ENCODE measurements at places on chromosomes 6 and 20.

DNA sequence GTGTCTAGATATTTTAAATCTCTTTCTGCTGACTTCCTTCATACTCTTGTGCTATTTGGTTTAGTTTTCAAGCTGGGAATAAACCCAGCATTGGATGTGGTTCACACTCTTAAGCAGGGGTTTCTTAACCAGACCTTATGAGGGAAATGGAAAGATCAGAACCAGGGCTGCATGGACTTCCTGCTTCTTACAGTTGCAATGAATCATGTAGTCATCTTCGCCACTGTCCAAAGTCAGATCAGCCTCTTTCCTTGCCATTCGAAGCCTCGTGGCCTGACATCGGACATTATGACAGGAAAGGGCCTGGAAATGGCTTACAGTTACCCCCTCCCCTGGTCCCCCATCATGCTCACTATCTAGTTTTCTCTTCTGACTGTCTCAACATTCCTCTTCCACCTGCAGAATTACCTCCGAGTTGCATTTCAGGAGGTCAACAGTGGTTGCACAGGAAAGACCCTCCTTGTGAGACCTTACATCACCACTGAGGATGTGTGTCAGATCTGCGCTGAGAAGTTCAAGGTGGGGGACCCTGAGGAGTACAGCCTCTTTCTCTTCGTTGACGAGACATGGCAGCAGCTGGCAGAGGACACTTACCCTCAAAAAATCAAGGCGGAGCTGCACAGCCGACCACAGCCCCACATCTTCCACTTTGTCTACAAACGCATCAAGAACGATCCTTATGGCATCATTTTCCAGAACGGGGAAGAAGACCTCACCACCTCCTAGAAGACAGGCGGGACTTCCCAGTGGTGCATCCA, 16.8 kb upstream of the NAA20 start:
- no peak for DNase-seq

GRCh38 chr20:21613512-21613911, 92.0 kb upstream of the PAX1 start:
- DNase-seq, result no peak

GRCh38 chr20:21326700-21327099, 23.6 kb downstream of the XRN2 start:
- no peak for DNase-seq

DNA sequence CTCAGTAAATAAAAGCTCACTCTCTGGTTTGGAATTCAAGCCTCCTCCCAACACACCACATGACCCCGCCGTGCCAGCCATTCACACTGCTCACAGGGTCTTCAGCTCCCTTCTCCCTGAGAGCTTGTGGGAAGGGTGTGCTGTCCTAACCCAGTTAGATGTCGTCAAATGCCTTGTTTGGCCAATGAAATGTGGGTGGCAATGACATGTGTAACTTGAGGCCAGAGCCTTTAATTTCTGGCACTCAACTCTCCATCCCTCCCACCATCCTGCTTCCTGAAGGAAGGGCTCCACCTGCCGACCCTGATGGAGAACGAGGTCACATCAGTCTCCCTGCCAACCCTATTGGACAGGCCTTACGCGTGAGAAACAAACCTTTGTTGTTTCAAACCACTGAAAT, 224.5 kb upstream of the AGPAT4 start:
- no peak for DNase-seq

DNA sequence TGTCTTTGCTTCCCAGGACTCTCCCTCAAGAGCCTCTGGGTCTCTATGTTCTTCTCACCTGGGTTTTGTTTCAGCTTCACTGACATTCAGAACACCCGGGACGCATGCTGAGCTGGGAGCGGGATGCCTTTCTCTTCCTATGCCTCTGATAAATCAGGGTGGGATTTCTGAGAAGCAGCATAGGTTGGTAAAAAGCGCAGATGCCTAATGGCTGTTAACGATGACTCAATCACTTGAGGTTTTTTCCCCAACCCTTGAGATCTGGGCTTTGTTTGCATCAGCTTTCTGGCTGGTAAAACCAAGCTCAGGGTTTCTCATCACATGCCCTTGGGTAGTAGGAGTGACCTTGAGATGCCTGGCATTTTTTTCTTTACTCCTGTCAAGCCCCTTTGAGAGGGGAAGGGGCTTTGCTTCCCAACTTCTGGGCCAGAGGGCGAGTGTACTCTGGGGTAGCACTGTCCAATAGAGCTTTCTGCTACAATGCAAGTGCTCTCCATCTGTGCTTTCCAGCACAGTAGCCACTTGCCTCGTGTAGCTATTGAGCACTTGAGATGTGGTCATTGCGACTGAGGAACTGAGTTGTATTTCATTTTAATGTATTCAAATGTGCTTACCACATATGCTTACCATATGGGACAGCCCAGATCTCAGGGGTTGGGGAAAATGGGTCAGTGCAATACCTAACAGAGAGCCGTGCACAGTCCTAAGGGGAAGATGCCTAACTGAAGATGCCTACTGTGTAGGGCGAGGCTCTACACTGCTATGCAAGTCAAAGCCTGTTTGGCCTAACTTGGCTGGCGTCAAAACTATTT, 69.1 kb downstream of the PPP1R14C start:
- DNase-seq, result no peak

GRCh38 chr6:170102038-170102437, 188.8 kb downstream of the DLL1 start:
- peak; percentile 19 for DNase-seq

GRCh38 chr6:136897071-136897470, 25.0 kb upstream of the SLC35D3 start:
- no peak for DNase-seq

GRCh38 chr6:100617633-100618350, 153.1 kb upstream of the SIM1 start:
- no peak for DNase-seq

GRCh38 chr20:20546402-20546801, 166.0 kb downstream of the RALGAPA2 start:
- DNase-seq, result no peak

- DNase-seq, result no peak
Observed at GRCh38 chr6:7673063-7673536, 52.8 kb upstream of the BMP6 start.

- no peak for DNase-seq
Observed at GRCh38 chr6:107655245-107655644, 165.3 kb downstream of the SOBP start.

- DNase-seq, result no peak
Observed at GRCh38 chr6:37136821-37137200, 33.1 kb upstream of the PIM1 start.

DNA sequence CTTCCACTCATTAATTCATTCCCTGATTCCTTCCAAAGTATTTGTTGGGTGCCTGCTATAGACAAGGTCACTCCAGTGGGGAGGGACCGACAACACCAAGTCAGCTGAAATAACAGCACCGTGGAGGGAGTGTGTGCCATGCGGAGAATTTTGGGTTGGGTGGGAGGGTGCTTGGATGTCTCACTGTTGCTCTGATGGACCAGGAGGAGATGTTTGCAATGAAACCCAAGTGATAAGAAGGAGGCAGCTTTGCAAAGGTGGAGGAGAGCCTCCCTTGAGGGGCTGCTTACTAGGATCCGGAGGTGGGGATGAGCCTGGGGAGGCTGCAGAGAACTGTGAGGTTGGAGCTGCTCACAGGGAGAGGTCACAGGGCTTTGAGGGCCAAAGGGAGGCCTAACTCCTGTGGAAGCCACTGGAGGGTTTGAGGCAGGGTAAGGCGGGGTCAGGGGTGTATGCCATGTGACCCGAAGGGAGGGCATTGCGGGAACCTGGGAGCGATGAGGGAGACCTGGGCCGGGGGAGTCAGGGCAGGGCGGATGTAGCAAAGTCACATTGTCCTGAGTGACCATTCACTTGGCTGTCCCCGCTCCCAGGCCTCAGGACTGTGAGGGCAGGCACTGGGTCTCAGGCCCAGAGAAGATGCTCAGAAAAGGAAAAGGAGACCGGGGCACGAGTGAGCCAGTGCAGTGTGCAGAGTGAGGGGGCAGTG, 124.5 kb downstream of the PHACTR3 start:
- DNase-seq, result no peak

DNA sequence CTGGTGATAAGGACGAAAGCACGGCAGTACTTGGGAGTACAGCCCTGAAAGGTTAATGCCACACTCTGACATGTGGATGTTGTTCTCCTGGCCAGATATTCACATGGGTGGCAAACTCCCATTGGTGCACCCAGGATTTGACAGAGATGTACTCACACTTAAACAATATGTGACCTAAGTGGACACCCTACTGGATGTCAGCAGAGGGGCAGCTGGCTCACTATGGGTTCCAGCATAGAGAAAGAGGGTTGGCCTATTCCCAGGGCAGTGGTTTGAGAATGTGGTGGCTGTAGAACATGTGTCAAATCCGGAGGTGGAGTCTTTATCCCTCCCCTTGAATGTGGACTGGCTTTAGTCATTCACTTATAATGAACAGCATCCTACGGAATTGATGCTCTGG, 333.2 kb downstream of the DHX35 start:
- no peak for DNase-seq

DNA sequence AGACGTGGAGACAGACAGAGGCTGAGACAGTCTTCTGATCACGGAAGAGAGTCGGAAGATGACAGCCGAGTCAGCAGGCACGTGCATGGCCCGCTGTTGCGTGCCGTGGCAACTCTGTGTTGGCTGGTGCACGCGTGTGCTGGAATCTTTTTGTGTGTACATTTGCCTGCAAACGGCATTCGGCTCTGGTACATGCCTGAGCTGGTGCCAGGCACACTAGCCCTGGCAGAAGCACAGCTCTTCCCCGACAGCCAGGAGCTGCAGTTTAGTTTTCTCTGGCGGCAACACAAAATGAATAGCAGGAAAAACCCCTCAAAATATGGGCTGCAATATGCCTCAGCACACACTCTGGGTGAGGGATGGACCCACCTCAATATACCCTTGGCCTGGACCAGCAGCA, 769 bp upstream of the PDYN start:
- DNase-seq, result no peak

GRCh38 chr6:24861934-24862333, 63.2 kb upstream of the ARMH2 start:
- DNase-seq, result no peak

- DNase-seq, result no peak
Observed at GRCh38 chr6:169799474-169799926, 48.1 kb downstream of the ERMARD start.

DNA sequence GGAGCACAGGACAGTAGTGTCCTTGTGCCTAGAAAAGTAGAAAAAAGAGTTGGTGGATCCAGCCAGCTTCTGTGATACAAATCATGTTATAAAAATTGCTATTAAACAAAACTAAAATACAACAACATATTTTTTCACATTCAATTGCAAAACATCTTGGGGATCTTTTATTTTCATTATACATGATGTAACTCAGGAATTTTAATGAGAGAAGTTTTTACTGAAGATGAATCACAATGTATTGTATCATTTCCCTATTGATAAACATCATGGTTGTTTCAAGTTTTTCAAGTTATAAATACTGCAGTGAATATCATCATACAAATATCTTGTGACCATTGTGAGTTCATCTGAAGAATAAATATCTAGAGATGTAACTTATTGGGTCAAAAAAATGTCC, 608.0 kb downstream of the PHF3 start:
- no peak for DNase-seq

GRCh38 chr20:24473435-24474223, 4.2 kb downstream of the SYNDIG1 start:
- no peak for DNase-seq

GRCh38 chr20:32111753-32112152, 2.2 kb downstream of the TM9SF4 start:
- no peak for DNase-seq

DNA sequence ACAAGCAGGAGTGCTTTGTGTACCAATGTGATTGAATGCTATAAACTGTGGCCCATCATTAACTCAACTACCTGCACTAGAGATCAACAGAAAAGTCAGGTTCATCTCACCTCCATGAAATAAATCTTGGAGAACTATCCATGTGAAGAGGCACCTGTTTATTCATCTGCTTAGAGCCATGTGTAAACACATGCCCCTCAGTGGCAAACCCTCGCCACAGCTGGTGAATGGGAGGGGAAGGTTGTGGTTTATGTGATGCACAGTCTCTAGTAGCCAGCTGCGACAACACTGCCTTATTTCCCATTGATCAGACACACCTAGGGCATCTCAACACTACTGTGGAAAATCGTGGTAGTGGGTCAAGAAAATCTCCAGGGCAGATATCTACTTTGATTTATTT, 640.2 kb downstream of the PTPRT start:
- no peak for DNase-seq

DNA sequence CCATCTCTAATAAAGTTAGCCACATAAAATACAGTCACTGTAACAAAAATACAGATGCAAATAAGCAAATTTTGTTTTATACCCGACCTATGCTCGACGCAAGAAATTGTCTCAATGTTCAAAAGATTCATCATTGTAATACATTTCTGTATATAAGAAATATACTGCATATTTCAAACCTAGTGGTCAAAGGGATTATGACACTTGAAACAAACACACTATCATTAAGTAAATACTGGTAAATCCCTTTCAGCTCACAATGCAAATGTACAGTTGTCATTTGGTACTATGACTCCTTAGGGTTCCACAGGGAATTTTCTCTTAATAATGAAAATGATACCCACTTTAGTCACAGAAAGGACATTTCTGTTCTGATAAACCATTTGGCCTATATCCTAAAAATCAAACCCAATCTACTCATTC, 2.2 kb downstream of the HIVEP2 start:
- no peak for DNase-seq

DNA sequence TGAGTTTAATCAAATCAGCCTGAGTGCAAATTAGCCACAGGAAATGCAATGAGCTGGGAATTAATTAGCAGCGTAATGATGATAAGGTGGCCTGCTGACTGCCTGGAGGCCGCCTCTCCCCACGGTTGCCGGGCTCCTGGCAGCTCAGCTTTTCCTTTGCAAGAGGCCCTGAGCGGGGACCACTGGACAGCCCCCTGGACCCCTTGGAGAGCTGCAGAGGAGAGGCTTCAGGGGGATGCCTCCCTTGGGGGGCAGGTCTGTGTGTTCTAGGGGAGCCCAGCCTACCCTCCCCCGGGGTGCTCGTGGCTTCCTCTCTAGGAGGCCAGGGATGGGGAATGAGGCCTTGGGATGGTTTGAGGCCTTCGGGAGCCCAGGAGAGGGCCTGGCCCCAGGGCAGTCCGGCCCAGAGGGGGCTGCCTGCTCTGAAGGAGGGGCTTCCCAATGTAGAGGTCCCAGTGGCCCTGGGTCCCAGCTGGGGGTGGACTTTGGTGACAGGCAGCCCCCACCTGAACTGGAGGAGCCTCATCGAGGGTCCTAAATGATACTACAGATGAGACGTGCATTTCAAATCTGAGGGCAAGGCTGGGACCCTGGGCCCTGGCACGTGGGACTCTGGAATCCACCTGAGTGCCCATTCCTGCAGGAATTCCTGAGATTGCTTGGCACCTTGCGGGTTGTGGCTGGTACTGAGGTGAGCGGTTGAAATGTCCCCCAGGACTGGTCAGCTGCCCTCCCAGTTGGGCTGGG, 66.4 kb upstream of the BHLHE23 start:
- DNase-seq, result no peak

GRCh38 chr20:6014017-6014416, 39.8 kb downstream of the LRRN4 start:
- no peak for DNase-seq

GRCh38 chr6:45946352-45946751, 69.3 kb downstream of the CLIC5 start:
- no peak for DNase-seq

Data from stimulated activated CD8-positive, alpha-beta memory T cell treated with anti-CD3 and anti-CD28 coated beads, Interleukin-4, amount 100 ng/mL, for 48 hours (primary cell).